LNCaP clone FGC (cell line): ENCODE measurements at places on chromosomes 2 and 18.

DNA sequence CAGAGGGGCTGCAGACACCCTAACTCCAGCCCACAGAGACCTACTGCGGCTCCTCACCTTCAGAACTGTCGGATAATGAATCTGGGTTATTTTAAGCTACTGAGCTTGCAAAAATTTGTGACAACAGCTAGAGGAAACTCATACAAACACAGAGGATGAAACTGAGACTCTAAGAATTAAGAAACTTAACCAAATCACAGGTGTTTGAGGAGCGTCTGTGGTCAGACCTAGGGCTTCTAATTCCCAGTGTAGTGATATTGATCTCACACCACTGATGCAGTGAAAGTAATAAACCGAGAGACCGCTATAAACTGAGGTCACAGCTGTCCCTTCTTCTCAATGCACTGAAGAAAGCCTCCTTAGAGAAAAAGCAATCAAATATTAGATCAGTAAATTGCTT lies 110.1 kb downstream of the RGPD3 start:
- DNase-seq, result no peak

GRCh38 chr18:63697097-63697660 lies 5.6 kb upstream of the SERPINB11 start:
- DNase-seq, result no peak

GRCh38 chr18:75049455-75049789 lies 159.5 kb downstream of the PTGR3 start:
- no peak for DNase-seq

DNA sequence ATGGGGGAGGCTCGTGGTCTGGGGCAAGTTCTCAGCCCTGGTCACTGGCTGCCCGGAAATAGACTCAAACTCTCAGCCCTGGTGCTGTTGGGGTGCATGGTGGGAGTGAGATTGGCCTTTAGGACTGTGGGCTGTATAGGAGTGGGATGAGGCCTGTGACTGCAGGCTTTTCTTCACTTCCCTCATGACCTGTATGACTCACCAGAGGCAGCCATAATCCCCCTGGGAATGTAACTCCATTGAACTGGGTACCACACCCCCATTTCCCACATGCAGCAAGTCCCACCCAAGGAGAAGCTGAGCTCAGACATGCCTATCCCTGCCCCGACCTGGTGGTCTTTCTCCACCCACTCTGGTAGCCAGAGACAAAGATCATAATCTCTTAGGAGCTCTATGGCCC lies 177.7 kb upstream of the OSR1 start:
- DNase-seq, result no peak
